GM12891 (cell line): ENCODE measurements at places on chromosomes 2 and 18.

- no peak for DNase-seq
These were observed 180.1 kb downstream of the CDH2 start for GRCh38 chr18:27996801-27997272.

DNA sequence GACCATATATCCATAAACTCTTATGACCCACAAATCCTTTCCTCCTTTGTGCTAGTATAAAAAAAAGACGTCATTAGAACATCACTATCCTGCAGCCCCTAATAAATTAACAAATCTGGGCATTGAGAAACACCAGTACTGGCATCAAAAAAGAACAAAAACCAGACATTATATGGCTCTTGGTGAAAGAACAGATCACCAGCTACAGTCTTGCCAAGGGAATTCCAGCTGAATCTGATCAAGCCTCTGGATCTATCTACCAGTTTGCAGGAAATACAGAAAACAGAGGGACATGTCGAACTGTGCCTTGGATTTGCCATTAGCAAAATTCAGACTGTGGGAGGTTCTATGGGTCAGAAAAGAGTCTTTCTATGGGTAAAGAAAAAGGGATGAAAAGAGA, 93.7 kb upstream of the DDX18 start:
- DNase-seq = no peak

GRCh38 chr2:224551693-224552092, 33.5 kb downstream of the CUL3 start:
- DNase-seq = no peak

DNA sequence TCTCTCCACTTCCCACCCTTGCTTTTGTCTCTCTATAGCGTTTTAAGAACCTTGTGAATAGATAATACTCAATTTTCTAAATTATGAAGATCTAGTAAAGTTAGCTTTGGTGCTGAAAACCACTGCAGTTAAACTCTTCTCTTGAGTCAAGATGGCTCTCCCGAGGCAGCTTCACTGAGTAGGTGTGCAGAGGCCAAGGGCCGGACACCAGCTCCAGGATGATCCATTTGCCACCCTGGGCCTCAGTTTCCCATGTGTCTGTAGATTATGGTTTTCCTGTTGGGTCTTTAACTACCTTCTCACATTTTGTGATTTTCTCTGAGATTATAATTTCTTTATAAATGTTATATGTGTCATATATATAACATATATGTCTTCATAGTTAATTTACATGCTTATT, 68.5 kb upstream of the SH3RF3 start:
- no peak for DNase-seq

GRCh38 chr2:194252127-194252526, 1404.9 kb upstream of the SLC39A10 start:
- no peak for DNase-seq

DNA sequence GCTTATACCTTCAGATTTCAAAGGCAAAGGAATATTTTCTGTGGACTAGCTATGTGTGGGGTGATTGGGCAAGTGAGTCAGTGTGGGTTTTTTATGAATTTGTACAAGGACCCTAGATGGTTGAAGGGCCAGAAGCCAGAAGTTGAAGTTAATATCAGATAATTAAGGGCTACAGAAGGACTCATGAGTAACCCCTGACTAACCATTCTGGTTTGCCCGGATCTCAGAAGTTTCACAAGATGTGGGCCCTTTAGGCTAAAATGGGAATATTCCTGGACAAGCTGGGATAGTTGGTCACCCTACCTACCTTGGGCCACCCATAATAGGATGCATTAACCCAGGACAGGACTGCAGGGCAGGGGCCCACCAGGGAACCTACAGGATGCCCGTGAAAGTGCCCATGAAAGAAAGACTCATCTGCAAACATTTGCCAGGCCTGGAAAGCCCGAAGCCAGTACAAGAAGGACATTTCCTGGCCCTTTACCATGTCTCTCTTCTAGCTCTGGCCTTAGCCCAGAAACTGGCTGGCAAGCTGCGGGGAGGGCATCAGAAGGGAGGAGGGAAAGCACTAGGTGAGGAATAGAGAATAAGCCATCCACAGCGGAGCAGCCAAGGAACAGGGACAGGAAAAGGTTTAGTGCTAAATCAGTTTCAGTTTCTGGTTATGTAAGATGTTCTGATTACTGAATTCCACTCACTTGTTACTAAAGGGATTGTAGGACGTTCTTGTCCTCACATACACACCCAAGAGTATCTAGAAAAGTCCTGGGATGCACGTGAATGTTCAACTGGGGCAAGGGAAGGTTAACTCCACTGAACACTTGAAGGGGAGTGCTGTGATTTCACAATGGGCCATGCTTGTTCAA, 33.6 kb downstream of the GCG start:
- DNase-seq = no peak

GRCh38 chr18:10231220-10231619, 223.2 kb upstream of the APCDD1 start:
- no peak for DNase-seq

DNA sequence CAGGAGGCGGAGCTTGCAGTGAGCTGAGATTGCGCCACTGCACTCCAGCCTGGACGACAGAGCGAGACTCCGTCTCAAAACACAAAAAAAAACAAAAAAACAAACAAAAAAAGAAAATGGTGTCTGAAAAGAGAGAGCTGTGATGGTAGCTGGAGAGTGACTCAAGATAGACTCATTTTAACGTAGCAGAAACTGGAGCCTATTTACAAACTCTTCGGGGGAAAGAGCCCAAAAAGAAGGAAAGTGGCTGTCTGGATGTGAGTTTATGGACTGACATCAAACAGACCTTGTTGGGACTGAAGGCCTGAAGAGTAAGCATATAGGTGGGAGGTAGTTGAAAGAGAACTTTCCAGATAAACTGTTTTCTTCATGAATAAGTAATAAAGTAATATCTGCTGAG, 51.8 kb downstream of the LIMS1 start:
- DNase-seq = no peak

- DNase-seq = no peak
These were observed 11.3 kb downstream of the IL1RN start for GRCh38 chr2:113138428-113139322.

DNA sequence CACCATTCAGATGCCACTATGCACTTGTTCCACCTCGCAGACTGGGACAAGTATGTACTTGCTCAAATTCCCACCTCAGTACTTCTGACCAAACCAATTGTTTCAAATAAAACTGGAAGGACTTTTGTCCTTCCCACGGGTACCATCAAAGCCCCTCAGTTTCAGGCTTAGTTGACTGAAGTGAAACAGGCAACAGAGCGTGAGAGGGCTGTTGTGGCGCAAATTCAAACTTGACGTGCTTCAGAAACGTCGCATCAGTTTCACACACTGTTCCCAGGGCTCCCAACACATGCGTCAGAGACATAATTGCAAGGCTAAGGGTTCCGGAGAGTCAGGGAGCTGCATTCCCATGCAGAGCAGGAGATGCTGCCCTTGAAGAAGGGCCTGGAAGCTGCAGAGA, 33.7 kb downstream of the RNF152 start:
- DNase-seq = no peak

- DNase-seq = no peak
These were observed 45.3 kb downstream of the KIF3C start for GRCh38 chr2:25936889-25937545.

DNA sequence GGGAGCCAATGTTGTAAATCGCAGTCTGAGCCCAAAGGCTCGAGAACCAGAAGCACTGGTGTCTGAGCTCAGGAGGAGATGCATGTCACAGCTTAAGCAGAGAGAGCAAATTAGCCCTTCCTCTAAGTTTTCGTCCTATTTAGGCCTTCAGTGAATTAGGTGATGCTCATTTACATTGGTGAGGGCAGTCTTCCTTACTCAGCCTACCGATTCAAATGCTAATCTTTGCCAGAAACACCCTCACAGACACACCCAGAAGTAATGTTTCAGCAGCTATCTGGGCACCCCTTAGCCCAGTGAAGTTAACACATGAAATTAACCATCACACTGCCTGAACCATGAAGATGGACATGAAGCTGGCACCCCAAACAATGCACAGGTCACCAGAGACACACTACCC, 385.1 kb downstream of the STK39 start:
- DNase-seq = no peak

GRCh38 chr2:11672407-11672806, 2.4 kb upstream of the NTSR2 start:
- DNase-seq = no peak

GRCh38 chr2:136209561-136210454, 91.9 kb upstream of the CXCR4 start:
- DNase-seq = no peak
